Esophagus muscularis mucosa (tissue), 4 donors: ENCODE measurements at places on chromosomes 12 and 14.

DNA sequence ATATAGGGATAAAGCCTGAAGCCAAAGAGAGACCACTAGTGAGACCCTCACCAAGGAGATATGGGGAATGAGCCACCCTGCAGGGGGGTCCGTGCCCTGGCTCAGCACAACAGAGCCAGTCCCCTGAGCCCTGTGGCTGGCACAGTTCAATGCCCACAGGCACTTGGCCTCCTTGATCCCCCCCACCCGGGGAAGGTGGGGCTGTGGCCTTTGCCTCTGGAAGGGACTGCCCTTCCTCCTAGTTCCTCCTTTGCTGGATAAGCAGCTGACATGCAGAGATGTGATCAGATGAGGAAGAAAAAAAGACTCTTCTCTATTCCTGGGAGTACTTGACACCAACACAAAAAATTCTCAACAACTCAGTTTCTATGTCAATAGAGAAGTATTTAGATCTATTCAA lies 19.9 kb downstream of the TTC7B start:
- DNase-seq, result no peak

GRCh38 chr14:52369305-52369801 lies 55.2 kb downstream of the PTGER2 start:
- DNase-seq, result no peak

DNA sequence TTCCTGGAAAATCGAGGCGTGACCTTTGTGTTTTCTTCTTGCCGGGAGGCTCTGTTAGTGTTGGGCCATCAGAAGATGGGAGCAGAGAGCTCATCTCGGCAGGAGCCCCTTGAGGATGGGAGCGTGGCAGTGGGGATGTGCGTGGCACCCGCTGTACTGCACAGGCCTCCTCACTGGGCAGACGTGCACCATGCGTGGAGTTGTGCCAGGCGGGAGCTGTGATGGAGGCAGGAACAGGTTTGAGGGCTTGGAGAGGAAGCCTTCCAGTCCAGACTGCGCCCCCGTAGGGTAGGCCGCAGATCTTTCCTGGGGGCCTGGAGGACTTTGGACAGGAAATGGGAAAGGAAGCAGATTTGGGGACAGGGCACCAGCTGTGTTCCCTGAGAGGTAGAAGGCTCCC lies 197.5 kb downstream of the TSPAN9 start:
- no peak for DNase-seq

- DNase-seq, result no peak
Measured at GRCh38 chr14:46322076-46322475, 329.5 kb downstream of the RPL10L start.

DNA sequence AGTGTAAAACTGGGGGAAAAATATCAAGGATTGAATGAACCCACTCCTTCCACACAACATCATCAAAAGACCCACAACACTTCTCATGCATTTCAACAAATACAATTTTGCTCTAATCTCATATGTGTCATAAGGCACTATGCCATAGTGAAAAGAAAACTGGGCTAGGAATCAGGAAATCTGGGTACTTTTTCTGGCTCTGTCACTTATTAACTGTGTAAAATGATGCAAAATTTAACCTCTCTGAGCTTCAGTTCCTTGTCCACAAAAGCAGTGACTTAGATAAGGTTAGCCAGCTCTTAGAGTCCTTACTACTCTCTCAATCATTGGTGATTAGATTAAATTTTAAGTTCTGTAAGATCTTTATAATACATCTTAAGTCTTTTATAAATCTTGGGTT lies 250.5 kb upstream of the SOX5 start:
- DNase-seq, result no peak

- no peak for DNase-seq
Measured at GRCh38 chr12:130213249-130213648, 51.0 kb downstream of the FZD10 start.

GRCh38 chr12:1927751-1928351 lies 9.4 kb upstream of the CACNA2D4 start:
- DNase-seq, result peak; percentile 87

GRCh38 chr12:125440399-125440798 lies 375.2 kb downstream of the AACS start:
- no peak for DNase-seq

DNA sequence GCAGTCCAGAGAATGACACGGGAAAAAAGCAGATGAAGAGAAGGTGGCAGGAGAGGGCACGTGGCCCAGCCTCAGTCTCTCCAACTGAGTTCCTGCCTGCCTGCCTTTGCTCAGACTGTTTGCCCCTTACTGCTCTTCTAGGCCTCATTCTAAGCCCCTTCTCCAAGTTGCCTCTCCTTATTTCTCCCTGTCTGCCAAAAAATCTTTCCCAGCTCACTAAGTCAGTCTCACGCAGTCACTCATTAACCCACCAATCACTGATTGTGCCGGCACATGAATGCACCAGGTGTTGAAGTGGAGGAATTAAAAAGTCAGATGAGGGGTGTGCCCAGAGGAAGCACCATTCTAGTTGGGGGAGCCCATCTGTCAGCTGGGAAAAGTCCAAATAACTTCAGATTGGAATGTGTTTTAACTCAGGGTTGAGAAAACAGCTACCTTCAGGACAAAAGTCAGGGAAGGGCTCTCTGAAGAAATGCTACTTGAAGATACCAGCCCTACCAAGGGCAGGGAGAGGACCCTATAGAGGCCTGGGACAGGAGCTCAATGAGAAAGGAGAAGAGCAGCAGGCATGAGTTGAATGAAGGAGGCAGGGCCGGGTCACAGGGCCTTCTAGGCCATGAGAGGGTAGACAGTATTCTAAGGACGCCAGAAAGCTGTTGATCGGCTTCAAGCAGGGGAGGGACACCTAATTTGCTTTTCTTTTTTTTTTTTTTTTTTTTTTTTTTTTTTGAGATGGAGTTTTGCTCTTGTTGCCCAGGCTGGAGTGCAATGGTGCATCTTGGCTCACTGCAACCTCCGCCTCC lies 40.9 kb downstream of the DAD1 start:
- DNase-seq, result no peak

DNA sequence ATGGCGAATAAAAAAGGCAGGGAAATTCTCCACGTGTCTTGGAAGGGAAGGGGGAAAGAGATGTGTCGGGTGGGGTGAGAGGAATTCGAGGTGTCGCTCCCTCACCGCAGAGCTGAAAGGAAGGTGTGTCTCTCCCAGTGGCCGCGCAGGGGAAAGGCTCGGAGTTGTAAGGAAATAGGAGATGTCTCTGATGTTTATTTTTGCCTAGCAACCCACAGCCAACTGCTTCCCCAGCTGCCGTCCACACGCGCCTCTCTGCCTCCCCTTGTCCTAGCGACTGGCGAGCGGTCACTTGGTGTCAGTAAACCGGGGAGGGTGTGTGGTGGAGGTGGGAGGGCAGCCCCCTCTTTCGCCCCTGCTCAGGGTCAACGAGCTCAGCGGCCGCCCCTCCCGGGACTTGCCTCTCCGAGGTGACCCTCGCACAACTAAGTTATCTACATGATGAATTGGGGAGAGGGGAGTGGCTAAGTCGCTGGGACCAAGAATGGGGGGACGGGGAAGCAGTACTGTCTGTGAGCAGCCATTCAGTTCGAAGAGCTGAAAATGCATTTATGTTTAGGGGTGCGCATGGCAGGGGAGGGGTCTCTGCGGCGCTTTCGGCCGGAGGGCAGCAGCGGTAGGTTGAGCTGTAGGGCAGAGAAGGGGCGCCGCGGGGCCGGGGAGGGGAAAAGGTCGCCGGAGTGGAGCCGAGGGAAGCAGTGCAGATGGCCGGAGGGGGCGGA lies 585 bp upstream of the DYRK2 start:
- no peak for DNase-seq

GRCh38 chr14:99754141-99755067 lies 38.8 kb upstream of the EML1 start:
- DNase-seq, result no peak

GRCh38 chr12:59401862-59402261 lies 194.0 kb upstream of the SLC16A7 start:
- no peak for DNase-seq

- no peak for DNase-seq
Measured at GRCh38 chr12:46647034-46647433, 178.8 kb downstream of the SLC38A4 start.

DNA sequence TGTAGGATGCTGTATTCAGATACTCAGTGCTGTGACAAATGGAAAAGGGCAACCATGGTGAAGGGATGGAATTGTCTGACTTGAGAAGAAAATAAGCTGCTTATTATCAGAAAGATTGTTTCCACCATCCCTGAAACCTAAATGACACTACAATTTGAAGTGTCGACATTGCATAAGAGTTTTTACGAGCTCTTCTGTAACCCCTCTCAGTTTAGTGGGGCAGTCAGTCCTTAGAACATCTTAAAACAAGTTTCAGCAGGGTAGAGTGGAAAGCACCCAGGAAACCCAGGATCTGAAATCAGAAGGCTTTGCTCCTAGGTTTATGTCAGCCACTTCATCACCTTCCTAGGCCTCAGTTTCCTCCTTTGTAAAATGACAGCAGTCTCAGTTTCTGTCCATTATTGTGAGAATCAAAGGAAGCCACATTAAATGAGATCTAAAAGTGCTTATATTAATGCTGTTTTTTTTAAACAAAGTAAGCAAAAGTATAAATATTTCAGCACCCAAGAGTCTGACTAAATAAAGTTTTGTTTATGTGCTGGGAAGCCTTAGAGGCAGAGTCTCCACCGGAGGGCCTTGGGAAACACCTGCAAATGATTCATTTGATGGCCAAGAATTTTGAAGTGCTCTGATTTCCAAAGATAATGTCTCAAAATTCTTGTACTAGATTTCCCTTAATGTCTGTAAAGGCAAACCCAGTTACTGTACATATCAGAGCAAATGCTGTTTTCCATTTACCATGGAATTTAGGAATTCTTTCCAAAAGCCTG lies 1.8 kb downstream of the IFT43 start:
- DNase-seq, result no peak

GRCh38 chr12:52942066-52942900 lies 6.6 kb upstream of the KRT18 start:
- no peak for DNase-seq

GRCh38 chr12:105858981-105859710 lies 279.6 kb downstream of the NUAK1 start:
- no peak for DNase-seq

- DNase-seq, result no peak
Measured at GRCh38 chr14:59184396-59184795, 4.1 kb upstream of the DAAM1 start.

DNA sequence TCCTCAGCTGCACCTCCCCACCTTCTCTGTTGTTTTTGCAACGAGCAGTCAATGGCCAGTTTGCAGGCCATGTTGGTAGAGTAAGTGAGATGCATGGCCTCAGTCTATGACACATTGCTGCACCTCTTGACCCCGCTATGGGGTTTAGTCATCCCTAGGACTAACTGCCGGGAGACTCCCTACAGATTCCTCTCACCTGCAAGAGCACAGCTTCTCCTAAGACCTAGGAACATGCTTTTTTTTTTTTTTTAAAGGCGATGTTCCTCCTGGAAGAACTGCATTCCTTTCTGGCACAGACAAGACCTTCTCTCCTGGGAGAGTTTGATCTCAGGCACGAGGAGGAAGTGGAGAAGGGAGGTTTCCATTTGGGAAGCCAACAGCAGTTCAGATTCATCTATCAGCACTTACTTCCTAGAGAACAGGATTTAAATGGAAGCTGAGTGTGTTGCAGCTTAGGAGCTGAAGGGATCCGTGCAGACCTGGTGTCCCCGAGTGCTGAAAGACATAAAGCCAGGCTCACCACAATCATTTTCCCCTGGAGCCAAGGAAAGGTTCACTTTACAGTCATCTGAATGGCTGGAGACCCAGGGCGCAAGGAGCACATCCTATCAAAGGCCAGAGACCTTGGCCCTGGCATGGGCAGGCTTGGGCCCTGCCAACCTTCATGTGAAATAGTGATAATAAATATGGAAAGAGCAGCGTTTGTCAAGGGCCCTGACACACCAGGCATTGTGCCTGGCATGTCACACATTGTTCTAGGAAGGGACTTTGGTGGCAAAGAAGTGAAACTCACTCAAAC lies 104.1 kb downstream of the LGMN start:
- no peak for DNase-seq

- DNase-seq, result no peak
Measured at GRCh38 chr12:72734581-72734980, 462.4 kb downstream of the TRHDE start.

- no peak for DNase-seq
Measured at GRCh38 chr12:42402821-42403411, 76.9 kb downstream of the PPHLN1 start.

DNA sequence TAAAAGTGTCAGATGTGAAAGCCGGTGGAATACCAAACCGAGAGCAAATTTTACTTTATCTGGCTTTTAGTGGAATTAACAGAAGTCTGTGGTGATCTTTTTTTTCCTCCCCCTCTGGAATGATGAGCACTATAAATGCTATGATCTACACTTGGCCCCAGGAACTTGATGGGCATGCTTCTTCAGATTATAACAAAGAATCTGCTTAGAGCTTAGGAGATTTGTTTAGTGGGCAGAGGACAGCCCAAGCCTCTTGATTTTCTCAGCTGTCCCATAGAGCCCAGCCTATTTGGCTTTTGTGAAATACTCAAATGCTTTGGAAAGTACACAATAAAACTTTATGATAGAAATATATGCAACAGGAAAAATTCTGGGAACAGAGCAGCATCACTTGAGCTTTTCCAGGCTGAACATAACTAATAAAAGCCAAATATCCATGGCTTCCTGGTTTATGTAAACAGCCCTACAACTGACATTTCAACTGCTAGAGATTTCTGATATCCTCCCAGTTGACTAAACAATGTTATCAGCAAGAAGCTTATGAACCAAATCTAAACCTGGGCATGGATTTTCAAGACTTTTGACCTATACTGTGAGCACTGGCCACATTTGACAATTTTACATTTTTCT lies 149.6 kb downstream of the PLXNC1 start:
- DNase-seq, result no peak

DNA sequence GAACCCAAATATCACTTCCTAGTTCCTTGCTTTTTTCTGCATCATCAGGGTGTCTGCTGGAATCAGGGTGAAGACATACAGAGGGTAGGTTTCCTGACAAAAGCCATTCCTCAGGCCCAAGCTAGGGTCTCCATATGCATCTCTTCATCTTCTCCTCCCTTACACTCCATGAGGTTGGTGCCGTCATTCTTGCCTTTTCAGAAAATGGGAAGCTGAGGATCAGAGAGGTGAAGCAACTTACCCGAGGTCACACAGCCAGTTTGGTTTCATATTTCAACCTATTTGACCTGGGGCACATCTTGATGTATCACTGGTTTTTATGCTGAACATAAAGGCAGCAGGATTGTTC lies 7.3 kb upstream of the FAM222A start:
- no peak for DNase-seq

- no peak for DNase-seq
Measured at GRCh38 chr12:131860472-131861260, 32.5 kb downstream of the MMP17 start.

GRCh38 chr12:51533799-51534198 lies 57.2 kb upstream of the SCN8A start:
- DNase-seq, result no peak

- DNase-seq, result no peak
Measured at GRCh38 chr14:55851961-55852360, 266.2 kb upstream of the PELI2 start.

DNA sequence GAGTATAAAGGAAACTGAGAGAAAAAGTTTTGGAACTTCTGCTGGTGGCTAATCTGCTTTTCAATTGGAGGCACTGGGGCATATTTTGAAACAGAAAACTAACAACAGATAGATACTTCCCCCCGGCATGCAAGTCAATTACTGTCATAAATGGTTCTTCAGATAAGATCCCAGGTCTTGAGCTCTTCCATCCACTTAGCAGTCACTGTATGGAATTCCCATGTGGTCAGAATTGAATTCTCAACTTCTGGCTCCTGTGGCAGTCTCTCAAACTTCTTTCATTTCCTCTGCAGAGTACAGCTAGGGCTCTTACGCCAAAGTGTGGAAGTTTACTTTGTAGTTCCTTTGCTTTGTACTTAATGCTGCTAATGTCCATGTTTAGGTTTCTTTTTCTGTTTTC lies 452.2 kb downstream of the IPO8 start:
- no peak for DNase-seq

- DNase-seq, result no peak
Measured at GRCh38 chr14:87233806-87234384, 759.1 kb downstream of the GALC start.
